ENCODE measurements at places on chromosomes 3 and 15. TPM values are rescaled to one million over a fixed set of nuclear protein-coding genes. Genes with fewer than 3 reads are reported as not detected.

GRCh38 chr15:82767163-82767829 is 38.6 kb downstream of the FSD2 start:
- no peak for DNase-seq
- H3K4me1 ChIP-seq: no peaks in the 10 kb centered on the region
- no peaks in the 10 kb centered on the region for H3K36me3 ChIP-seq
- H3K27me3 ChIP-seq: no peaks in the 10 kb centered on the region
- no peak overlapping the region for H3K27ac ChIP-seq

BOC gene
- 29.6 TPM for total RNA-seq

EXOG gene
- total RNA-seq: 13.5 TPM

EXD1 gene
- not detected for total RNA-seq

DNA sequence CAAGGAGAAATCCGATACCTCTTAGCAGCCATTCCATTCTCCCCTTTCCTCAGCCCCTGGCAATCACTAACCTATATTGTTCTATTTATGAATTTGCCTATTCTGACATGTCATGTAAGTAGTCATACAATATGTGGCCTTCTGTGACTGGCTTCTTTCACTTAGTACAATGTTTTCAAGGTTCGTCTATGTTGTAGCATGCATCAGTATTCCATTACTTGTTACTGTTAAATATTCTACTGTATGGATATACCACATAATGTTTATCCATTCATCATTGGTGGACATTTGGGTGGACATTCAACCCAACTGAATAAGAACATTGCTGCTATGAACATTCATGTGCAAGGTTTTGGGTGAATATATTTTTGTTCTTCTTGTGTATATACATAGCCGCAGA is 23.4 kb downstream of the ADAMTS9 start:
- H3K4me3 ChIP-seq: no peak overlapping the region
- H3K27ac ChIP-seq: no peak overlapping the region
- no peaks in the 10 kb centered on the region for H3K27me3 ChIP-seq

- no peak overlapping the region for H3K4me3 ChIP-seq
- no peaks in the 10 kb centered on the region for H3K4me1 ChIP-seq
- H3K27ac ChIP-seq: no peak overlapping the region
These were observed 908.0 kb upstream of the ROBO1 start for GRCh38 chr3:80675790-80676189.

IGF2BP2 gene
- 25.2 TPM for total RNA-seq

GRCh38 chr15:37218351-37218916 is 118.1 kb upstream of the MEIS2 start:
- no peak for DNase-seq
- no peak overlapping the region for H3K27ac ChIP-seq
- H3K36me3 ChIP-seq: no peaks in the 10 kb centered on the region
- no peaks in the 10 kb centered on the region for H3K4me1 ChIP-seq
